ENCODE measurements at places on chromosomes 7 and 10.
A peak's percentile ranks its signal among the peaks of the same experiment; 100 is the strongest.

DNA sequence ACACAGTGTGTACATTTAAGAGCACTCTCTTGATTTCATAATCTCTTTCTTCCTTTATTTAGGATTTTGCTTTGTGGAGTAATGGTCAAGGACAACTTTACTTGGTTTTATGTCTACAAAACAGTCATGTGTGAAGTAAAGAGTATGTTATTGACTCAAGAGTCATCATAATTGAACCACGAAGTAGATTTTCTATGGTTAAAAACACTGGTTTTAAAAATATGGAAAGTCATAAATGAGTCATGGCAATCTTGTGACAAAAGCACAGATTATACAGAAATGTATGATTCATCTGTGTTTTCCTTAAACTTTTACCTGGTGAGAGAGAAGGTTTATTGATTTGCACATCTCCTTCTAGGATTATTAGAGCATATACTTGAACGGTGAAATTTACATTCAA is 969.7 kb downstream of the GATA3 start:
- no peak for ATAC-seq

GRCh38 chr10:53153831-53154230 is 381.2 kb upstream of the MBL2 start:
- ATAC-seq, result no peak

- ATAC-seq, result no peak
These were observed 836 bp downstream of the KMT2E start for GRCh38 chr7:105014693-105015389.

GRCh38 chr10:116803451-116804249 is 45.6 kb upstream of the ENO4 start:
- no peak for ATAC-seq

- peak; percentile 63 for ATAC-seq
These were observed 44.5 kb upstream of the AGR3 start for GRCh38 chr7:16926283-16926682.

DNA sequence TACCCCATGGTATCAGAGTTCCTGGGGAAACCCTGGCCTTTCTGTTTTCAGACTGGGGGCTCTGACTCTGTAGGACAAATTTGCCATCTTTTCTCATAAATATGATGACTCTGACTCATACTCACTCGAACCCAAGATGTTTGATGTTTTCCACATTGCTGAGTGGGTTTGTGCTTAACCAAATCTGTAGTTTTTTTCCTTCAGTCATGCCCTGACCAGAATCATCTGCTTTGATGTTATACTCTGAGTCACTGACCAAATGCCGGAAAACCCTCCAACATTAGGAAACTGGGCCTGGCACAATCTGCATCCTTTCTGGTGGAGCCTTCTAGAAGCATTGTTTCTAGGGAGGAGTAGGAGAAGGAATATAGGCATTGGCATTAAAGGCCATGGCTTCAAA is 118.7 kb downstream of the C10orf105 start:
- no peak for ATAC-seq

DNA sequence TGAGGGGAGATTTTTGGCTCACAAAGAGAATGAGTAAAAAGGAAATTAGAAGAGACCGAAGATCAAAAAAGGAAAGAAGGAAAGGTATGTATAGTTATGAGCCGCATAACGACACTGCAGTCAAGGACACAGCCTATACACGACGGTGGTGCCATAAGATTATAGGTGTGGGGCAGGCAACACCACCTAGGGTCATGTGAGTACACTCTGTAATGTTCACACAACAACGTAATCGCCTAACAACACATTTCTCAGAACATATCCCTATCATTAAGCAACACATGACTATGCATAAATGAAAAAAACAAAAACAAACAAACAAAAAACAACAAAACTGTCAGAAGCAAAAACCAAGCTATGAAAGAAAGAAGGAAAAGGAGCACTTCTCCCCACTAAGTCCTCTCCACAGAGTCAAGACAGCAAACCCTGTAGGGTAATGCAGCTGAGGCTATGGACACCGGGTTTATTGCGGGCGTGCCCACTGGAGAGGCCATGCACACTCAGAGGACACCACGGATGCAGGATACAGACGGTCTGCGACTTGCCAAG is 45.1 kb downstream of the PIP4K2A start:
- ATAC-seq, result peak; percentile 34
